ENCODE measurements at places on chromosomes 4 and X.

DNA sequence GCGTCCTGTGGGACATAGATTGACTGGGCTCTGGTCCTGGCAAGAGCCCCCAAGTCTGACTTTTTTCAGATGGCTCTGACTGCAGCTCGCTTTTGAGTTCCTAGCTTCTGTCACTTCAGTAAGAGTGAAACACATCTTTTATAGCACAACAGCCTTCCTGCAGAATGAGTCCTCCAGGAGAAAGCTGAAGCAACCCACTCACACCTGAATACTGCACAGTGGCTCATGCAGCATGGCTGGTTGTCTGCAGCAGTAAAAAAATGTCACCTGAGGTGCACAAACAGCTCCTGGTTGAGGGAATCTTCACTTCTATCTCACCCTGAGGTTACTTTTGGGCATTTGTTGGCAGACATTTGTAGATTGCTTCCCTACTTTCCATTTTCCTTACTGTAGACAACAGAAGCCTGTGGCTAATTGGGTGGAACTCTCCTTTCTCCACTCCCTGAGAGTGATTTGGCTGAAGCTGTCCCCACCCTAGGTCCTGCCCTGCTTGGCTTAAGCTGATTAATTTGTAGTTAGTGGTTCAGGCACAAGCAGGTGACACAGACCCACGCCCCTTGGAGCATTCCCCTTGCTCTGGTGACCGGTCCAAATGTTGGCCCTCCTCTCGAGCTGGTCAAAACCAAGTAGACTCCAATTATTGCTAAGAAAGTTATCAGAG, 99.7 kb downstream of the NPNT start:
- DNase-seq: no peak

DNA sequence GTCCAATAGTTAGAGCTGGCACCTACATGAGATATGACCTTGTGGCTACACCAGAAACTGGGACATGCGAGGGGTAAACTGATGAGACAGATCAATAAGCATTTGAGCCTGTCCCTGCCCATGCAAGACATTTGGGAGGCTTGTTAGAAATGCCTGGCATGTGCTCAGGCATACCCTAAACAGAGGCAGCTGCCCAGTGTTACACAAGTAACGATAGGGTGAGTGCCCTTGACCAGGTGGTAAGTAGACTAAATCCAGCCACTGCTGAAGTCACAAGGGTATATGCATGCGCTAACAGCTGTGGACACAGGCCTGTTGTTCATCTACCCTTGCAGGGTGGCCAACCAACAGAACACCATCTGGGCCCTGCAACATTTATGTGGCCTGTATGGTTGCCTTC, 56.1 kb upstream of the CCDC149 start:
- no peak for DNase-seq

- DNase-seq: peak; percentile 12
Observed at GRCh38 chr4:44760142-44760898, 34.0 kb upstream of the GNPDA2 start.

GRCh38 chr4:119725688-119726330, 97.2 kb upstream of the PDE5A start:
- no peak for DNase-seq
